ENCODE measurements at places on chromosomes 11 and 22.

GRCh38 chr11:76902121-76903014 lies 41.6 kb downstream of the ACER3 start:
- no peak for DNase-seq

- no peak for DNase-seq
Measured at GRCh38 chr11:80727315-80727714, 1286.5 kb upstream of the TENM4 start.

- DNase-seq: no peak
Measured at GRCh38 chr22:25437414-25438160, 126.9 kb upstream of the GRK3 start.

- DNase-seq: peak; percentile 45
Measured at GRCh38 chr22:36385491-36386350, 2.0 kb downstream of the MYH9 start.

DNA sequence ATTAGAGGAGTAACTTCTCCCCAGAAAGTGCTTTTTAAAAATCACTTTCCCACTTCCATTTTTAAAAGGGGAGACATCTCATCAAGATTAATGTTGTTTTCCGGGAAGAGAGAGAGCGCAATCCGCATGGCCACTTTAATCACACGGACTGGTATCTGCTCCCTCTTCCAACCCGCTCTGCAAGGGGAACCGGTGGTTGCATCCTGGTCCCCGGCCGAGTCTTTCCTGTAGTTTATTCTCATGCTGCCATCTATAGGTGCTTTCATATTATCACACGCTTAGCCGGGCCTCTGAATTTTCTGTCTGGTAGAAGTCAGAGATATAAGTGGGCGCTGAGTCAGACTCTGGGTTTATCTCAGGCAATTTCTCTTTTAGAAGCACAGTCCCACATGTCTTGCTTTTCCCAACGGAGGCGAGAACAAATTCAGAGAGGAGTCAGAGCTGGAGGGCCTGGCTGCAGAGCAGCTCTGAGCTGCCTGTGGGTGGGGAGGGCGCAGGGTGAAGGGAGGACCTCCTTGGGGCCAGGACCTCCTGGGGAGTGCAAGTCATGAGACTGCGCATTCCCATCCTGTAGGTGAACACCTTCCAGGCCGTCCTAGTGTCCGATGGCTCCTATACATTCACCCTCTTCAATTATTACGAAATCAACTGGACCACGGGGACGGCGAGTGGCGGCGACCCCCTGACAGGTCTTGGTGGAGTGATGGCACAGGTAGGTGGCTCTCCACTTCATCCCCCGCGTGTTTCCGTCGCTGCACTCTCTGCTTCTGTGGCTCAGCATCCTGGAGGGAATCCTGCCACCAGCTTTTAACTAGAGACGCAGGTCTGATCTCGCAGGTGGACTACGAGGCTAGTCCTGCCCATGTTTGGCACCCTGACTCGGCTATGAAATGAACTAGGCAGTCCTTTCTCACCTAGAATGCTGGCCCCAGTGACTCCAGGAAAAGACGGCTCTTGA lies 11.7 kb downstream of the TECTA start:
- DNase-seq: peak; percentile 13

Measured in stimulated activated CD8-positive, alpha-beta memory T cell treated with anti-CD3 and anti-CD28 coated beads, Interleukin-2, amount 100 ng/mL, for 48 hours (primary cell).